ENCODE measurements at places on chromosomes 6 and 20. TPM values are rescaled to one million over a fixed set of nuclear protein-coding genes. Genes with fewer than 3 reads are reported as not detected.

- no peak for DNase-seq
Measured at GRCh38 chr6:157646012-157646411, 177.0 kb upstream of the SNX9 start.

GRCh38 chr6:36177166-36177565, 19.4 kb upstream of the BRPF3 start:
- DNase-seq, result no peak

DNA sequence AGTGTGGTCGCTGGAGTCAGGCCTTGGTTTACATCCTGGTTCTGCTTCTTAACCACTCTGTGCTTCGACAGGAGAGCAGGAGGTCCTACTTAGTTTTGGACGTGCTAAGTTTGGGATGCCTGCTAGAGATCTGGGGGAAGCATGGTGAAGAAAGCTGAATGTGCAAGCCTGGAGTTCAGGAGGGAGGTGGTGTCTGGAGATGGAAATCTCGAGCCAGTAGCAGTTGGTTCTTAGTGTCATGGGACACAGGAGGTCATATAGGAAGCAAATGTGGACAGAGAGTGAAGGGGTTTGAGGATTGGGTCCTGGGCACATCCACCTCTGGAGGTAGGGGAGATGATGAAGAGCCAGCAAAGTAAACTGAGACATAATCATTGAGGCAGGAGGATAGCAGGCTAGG, 131.4 kb downstream of the SYCP2 start:
- no peak for DNase-seq

- DNase-seq, result no peak
Measured at GRCh38 chr6:42210551-42210950, 7.1 kb downstream of the MRPS10 start.

- no peak for DNase-seq
Measured at GRCh38 chr6:154370545-154370944, 13.9 kb upstream of the IPCEF1 start.

GRCh38 chr6:17580518-17581048, 19.5 kb upstream of the FAM8A1 start:
- DNase-seq, result no peak

DNA sequence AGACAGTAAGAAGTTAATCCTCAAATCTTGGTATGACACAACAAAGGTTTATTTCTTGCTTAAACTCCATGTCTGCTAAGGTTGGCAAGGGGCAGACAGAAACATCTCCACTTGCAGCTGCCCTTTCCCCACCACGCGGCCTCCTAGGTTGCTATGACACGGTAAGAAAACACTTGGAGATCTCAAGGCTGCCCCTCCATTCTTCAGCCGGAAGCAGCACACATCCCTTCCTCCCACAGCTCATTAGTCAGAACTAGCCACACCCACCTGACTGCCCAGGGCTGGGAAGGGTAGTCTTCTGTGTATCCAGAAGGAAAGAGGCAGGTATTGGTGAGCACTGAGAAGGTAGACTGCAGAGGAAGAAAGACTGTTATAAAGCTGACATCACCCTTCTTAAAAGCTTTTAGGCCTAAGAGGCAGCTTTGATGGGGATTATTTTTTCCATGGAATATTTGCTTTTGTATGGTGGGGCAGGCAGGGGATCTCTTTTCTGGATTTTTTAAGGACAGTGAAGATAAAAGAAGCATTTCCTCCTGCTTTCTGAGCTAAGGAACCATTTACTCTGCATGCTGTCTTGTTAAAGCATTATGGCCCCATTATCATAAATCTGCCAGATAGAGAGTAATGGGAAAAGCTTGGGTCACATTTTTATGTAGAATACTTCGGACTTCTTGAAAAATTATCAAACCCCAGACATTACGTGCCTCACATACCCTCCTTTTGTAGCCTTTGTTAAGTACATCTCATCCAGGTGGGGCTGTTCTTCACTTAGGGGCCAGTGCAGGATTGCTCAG, 41.6 kb downstream of the MRAP2 start:
- no peak for DNase-seq

GRCh38 chr6:11497881-11498280, 39.7 kb upstream of the TMEM170B start:
- no peak for DNase-seq

- DNase-seq, result no peak
Measured at GRCh38 chr6:36064770-36065396, 37.3 kb downstream of the MAPK14 start.

DNA sequence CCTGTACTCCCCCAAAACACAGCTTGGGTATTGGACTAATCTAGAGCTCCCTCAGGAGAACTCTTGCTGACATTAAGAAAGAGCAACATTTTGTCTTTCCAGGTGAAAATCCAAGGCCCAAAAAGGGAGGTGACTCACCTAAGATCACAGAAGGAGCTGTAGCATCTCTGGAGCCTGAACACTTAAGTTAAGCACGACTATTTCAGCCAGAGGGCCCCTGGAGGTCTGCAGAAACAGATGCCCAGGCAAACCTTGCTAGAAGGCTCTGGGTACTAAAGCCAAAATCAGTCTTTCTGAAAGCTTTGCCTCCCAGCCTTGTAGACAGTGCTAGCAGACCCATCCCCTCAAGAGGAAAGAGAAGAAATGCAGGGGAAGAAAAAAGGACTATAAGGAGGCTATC, 8.8 kb downstream of the EDN1 start:
- DNase-seq, result no peak

DNA sequence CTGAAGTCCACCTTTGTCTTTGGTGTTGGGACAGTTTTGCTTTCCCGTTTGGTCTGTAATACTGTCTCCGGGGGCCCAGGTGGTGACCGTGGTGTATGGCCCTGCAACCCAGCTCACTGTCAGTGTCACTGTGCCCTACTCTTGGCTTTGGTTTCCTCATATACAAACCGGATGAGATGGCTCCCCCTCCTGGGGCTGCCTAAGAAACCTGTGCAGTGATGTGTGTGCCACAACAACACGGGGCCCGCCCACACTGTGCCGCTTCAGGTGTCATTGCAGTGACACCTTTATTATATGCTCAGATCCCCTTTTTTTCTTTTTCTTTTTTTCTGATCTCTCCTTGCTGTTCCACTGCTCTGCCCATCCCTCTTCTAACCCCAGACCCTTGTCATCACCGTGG, 73.9 kb downstream of the RAMACL start:
- DNase-seq, result no peak

NKAIN4 gene
- not detected for total RNA-seq

NRSN1 gene
- total RNA-seq, result not detected

OXT gene
- total RNA-seq, result not detected

CLPSL1 gene
- not detected for total RNA-seq

SYCP2 gene
- 0.79 TPM for total RNA-seq

DNA sequence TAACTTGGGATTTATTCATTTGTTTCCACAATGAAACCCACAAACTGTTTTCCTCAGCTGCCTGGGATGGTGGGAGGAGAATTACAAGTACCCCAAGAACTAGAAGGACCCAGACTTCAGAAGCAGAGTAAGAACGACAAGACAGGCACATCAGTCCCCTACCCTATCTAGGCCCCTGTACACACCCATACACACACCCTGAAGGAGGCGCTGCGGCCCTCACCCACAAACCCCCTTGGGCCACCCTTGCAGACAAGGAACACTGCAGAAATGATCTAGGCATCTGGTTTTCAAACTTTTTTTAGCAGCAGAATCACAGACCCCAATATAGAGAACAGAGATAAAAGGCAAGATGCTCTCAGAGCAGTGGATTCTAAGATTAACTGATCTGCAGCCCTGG, 55.0 kb downstream of the TRERF1 start:
- DNase-seq, result no peak

DNA sequence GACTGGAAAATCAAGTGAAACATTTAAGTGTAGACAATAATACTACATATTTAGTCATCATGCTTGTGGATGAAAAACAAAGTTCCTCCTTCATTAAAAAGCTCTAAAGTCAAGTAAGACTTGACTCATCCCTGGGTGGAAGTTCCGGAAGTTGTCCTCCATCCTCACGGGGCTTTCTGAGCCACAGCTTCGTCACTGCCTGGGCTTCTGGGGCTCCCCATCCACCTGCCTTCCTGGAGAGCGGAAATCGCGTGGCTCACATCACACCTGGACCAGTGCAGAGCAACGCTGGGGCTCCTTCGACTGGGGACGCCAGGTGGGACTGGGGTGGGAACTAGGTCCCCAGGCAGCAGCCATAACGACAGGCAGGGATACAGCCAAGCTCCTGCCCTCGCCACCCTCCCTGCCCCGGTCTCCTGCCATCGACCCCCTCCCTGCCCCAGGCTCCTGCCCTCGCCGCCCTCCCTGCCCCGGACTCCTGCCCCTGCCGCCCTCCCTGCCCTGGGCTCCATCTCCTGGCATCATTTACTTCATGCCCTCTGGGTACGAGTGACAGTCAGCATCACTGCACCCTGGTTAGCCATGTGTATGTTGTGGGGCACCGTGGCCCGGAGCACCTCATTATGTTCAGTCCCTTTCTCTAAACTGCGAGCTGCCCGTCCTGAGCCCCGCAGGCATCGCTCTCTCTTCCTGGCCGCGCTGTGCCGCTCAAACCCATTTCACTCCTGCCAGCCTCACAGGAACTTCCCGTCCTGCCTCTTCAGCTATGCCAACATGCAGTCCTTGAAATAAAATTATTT, 12.9 kb downstream of the THBS2 start:
- DNase-seq, result no peak

DNA sequence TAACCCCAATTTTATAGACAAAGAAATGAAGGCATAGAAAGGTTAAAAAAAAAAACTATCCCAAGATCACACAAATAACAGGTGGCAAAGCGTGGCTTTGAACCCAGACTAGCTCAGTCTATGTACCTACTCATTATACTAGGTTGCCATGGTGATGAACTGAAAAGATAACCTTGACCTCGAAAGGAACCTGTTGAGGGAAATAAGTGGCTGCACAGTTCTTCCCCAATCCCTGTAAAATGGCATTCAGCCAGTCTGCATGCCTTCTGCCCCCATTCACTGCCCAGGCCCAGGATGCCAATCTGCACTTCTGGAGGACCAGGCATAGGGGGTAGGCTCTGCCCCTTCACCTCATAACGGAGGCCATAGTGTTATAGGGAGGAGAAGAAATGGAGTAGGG, 295.2 kb downstream of the PTPRT start:
- DNase-seq, result no peak

DNA sequence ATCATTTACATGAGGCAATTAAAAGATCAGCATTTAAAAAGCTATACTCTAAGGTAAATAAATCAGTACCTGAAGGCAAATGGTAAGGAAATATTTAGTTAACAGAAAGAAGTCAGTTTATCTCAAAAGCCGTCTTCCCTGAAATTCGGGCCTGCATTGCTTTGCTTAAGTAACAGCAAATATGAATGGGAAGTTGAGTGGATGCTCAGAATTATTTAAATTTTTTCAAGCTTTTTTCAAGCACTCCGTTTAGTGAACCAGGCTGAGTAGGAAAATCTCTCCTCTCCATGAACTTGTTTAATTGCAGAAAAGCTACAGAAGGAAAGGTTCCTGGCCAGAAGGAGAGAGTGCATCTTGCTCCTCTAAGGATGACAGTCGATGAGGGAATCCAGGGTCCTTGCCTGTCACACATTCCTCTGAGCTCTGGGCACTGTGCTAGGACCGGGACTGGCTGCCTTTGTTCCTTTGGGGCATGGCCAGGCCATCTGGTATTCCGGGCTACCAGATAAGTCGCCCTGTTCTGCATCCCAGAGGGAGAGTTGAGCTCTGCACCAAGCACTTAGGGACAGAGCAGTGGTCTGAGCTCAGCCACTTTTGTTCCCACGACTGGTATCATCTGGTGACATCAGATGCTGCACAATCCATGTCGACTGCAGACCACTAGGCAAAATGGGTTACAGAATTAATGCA, 77.6 kb downstream of the RIN2 start:
- no peak for DNase-seq

HLA-DOB gene
- total RNA-seq, result not detected

DNA sequence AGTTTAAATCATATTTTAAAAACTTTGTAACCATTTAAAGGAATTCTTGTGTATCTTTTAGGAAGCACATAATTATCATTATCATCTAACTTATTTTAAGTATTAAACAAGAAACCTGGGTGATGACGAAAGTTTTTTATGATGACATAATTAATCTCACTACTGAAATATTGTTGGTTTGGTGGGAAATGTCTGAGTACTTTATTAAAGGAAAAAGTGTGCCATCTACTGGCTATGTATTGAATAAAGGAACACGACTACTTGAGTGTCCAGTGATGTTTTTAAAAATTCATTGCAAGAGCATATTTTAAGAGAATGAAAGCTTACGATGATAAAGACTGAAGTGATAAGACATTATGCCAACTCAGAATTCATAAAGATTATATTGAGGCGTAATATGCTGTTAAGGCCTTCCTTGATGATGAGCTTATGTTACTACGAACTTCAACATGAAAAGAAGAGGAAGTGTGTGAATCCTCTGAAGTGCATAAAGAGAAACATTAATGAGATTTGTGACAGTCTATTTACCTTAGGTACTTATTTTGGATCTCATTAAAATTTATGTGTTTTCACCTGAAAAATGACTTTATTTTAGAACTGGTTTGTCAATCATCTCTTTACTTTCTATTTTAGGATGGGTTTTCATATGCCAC, 12.0 kb upstream of the TRMT11 start:
- DNase-seq, result no peak

RAET1L gene
- not detected for total RNA-seq

PRDM13 gene
- total RNA-seq, result not detected

OPN5 gene
- not detected for total RNA-seq

DNA sequence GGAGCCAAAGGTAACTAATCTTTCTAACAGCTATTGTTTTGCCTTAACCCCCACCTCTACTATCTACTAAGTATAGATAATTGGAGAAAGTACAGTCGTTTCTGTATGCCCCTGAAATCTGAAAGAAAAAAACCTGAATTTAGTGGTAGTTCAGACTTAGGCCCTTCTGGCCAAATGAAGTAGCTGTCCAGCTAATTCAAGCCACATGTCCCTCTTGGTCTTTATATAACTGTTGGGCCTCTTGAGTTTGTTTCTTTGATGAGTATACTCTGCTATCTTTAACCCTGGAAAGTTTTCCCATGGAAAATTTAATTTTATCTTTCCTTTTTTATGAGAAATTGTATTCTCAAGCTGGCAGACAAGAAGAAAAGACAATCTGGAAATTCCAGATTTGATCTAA, 73.0 kb upstream of the FAM8A1 start:
- no peak for DNase-seq

DNA sequence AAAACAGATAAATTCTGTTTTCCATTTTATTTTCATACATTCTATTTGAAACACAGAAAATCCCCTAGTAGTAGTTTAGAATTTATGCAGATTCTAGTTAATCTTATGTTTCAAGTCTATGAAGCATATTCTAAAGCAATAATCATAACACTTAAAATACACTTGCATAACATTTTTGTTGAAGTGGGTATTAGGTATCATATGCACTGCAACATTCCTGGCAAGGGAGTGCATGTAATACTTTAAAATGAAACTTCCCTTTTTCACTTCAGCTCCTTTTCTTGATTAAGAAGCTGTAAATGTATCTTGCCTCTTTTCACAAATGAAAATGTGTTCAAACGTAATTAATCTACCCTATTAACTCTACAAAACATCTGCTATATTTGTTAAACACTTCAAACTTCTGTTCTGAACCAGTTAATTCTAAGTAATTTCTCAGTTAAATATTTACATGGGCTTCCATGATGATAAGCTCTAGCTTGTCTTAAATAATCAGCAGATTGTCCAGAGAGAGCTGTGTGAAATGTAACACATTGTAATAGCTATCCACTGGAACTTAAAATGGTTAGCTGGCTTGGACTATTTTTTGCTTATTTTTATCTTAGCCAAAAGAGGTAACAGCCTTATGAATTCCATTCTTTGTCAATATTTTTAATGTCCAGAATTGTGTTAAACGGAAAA, 192.8 kb downstream of the COL19A1 start:
- no peak for DNase-seq
